ENCODE measurements at places on chromosomes 1 and 21.

DNA sequence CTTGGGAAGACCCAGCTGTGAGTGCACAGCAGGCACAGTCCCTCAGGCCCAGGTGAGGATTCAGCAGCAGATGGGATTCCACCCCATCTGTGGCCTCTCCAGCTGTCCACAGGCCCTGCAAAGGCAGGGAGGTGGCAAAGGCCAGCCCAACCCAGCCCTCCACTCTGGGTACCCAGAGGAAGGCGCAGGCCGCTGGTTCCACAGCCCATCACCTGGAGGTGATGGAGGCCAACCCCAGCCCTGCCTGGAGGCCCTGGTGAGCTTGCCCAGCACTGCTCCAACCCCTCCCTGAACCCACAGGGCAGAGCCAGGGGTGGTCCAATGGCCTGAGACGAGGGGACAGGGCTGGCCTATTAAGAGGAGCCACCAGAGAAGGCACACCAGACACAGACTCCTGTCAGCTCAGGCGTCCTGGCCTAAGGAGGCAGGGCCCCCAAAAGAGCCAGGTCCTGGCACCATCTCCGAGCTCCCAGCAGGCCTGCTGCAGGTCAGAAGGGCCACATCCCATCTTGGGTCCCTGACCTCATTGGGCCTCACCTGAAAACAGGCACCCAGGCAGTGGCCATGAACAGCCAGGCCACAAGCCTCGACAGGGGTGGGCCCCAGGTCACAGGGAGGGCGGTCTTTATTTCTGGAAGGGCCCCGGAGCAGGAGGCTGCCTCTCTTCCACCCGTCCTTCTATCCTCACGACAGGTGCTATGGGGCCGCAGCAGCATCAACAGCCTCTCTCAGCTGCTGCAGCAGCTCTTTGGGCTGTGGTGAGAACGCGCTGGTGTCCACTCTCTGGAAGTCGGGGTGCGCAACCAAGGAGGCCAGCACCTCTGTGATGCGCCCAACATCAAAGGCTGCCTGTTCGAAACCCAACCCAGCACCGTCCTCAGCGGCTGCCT is 3.2 kb downstream of the JMJD4 start:
- no peak for DNase-seq

DNA sequence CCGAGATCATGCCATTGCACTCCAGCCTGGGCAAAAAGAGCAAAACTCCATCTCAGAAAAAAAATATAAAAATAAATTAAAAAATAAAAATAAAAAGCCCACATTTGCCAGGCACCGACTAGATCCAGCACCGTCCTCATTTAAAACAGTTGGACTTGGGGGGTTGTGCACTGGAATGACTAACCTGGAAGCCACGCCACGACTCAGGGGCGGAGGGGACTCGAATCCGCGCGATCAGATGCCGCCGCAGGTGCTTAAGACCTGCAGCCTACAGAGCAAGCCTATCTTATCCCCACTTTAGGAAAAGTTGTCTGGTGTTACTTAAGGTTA is 38.5 kb downstream of the ZBTB8OS start:
- DNase-seq = no peak

DNA sequence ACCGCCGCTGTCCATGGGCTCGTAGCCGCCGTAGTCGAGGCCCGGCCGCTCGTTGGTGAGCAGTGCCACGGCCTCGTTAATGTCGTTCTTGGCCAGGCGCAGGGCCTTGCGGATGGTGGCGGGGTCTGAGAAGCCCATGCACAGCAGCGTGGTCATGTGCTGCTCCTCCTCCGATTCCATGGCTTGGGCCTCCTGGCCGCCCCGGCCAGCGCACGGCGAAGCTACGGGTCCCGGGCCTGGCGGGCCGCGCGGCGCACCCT is 300 bp downstream of the USP24 start:
- DNase-seq = no peak

GRCh38 chr1:156001021-156001661 is 19.6 kb downstream of the SSR2 start:
- peak; percentile 41 for DNase-seq

GRCh38 chr1:243421784-243422183 is 165.9 kb downstream of the SDCCAG8 start:
- no peak for DNase-seq

Data from ELF-1 (cell line).